T-helper 2 cell (primary cell): ENCODE measurements at places on chromosomes 11 and 22.

GRCh38 chr11:8747173-8747572, 64.6 kb downstream of the RPL27A start:
- DNase-seq, result no peak

DNA sequence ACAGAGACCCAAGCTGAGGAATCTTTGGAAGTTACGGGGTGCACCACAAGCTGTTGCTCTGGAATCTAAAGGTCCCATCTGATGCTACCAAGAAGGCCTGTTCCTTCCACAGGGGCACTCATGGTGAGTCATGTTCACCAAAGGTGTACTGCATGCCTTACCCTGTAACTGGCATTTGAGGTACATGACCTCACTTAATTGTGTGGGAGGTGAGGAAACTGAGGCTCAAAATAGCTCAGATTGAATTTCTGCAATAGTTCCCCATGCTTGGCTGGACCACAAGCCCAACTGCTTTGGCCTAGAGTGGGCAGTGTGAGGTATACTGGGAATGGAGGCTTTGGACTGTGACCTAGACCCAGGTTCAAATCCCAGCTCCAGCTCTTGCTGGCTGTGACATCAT, 8.2 kb downstream of the MTFP1 start:
- DNase-seq, result no peak

DNA sequence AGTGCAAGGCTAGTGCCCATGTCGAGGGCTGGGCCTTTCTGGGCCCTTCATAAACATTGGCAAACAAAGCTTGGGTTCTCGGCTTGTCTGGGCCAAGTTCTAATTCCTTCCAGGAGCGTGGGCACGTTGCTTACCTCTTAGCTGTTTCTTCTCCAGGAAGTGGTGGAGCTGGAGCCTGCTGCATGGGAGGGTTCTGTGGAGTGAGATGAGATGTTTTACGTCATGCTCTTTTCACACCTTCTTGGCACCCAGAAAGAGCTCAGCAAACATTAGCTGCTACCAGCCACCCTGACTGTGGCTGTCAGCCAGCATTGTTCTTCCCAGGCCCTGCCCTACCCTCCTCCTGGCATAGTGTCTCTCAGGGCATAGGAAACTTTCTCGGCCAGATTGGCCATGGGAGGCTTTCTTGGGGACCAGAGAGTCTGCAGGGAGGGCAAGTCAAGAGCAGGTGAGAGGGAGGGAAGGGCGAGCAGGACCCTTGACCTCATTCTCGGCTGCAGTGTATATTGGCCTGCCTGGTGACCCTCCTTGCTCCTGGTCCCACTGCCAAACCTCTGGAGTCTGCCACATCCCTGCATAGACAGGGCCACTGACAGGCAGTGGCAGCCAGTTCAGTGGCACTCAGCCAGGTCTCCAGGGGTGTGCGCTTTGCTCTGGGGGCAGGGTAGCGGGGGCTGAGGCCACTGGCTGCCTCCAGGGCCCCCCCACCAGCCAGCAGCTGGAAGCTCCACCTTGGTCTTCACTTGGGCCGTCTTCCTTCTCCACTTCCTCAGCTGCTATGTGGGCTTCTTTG, 98.8 kb downstream of the BCR start:
- no peak for DNase-seq

DNA sequence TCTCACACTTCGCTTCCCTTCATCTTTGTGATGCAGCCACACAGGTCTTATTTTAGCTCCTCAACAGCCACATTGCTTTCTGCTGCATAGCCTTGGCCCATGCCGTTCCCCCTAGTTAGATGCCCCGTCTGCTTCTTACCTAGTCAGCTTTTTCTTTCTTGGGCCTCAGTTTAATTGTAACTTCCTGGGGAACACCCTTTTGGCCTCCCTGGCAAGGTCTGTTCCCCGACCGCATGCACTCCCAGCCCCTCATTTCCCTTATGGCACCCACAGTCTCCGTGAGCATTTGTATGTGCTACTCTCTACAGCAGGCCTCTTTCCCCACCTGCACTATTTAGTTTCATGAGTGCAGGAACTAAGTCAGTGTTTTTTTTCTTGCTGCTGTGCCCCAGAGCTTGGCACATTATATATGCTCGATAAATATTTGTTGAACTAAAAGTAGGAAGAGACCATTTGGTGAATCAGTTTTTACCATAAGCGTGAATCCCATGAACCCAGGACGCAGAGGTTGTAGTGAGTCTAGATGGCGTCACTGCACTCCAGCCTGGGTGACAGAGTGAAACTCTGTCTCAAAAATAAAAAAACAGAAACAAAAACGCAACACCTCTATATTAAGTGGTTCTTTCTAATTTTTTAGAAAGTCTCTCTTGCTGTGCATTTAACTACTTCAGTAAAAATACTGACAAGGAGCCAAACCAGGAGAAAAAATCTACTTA, 38.5 kb downstream of the TNRC6B start:
- DNase-seq, result peak; percentile 23

GRCh38 chr11:57436031-57436430, 9.1 kb upstream of the SLC43A3 start:
- no peak for DNase-seq

GRCh38 chr11:44978961-44979331, 28.3 kb upstream of the TP53I11 start:
- DNase-seq, result no peak

DNA sequence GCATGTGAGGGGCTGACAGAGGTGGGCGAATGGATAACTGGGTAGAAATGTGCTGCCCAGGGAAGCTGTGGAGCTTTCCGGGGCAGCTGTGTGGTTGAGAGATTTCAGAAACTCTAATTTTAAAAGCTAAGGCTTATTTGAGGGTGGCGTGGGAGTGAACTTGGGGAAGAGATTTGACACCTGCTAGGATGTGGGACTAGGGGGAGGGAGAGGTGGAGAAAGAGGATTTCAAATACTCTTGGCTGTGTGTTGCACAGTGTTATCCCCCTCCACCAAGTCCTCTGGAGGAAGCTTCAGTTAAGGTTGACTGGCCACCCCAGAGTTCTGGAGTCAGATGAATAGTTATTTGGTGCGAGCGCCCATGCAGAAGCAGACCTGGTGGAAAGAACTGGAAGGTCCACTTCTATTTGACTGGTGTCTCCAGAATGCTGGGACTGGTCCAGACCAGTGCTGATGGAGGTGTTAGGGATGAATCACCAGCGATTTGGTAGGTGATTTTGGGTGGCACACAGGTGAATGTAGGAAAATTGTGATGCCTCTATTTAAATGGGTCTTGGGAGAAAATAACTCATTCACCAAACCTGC, 72.8 kb upstream of the ALX4 start:
- no peak for DNase-seq

GRCh38 chr11:85718991-85719807, 33.2 kb upstream of the CCDC89 start:
- DNase-seq, result no peak

DNA sequence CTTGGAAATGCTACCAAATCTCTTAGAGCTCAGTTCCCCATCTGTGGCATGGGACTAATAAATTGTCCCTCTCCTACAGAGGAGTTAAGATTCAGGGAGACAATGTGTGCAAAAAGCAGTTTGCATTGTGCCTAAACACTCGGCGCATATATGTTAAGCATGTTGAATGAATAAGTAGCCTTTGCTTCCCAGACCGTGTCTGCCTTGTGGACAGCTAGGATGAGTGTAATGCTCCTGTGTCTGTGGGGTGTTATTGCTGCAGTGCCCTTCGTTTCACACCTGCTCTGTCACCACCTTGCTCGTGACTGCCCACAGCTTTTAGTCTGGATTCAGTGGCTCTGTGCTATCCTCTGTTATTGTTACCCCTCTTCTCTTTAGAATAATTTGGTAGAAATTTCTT, 14.1 kb downstream of the ENDOD1 start:
- DNase-seq, result no peak

DNA sequence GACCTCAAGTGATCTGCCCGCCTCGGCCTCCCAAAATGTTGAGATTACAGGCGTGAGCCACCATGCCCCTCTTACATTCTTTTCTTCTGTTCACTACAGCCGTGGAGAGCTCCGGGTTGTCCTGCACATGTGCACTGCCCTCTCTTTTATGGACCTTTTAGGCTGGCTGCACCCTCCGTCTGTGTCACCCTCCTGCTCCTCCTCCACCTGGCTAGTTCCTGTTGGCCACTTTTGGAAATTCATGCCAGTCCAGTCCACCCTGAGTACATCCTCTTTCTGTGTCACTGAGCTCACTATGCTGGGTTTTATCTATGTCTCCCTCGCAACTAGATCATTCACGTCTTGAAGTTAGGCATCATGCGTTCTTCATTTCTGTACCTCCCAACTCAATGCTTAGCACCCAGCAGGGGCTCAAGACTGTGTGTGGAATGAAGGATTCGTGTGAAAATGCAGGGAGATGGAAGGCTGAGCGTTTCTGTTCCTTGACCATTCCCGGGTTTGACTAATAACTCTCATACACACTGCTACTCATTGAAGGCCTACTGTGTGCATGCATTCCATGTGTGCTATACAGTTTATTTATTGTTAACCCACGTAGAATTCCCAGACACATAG, 60.6 kb downstream of the PTPRJ start:
- DNase-seq, result no peak

- DNase-seq, result no peak
Observed at GRCh38 chr11:71979602-71980001, 19.1 kb upstream of the IL18BP start.

- DNase-seq, result peak; percentile 86
Observed at GRCh38 chr22:40726514-40726913, 47.2 kb downstream of the MCHR1 start.

DNA sequence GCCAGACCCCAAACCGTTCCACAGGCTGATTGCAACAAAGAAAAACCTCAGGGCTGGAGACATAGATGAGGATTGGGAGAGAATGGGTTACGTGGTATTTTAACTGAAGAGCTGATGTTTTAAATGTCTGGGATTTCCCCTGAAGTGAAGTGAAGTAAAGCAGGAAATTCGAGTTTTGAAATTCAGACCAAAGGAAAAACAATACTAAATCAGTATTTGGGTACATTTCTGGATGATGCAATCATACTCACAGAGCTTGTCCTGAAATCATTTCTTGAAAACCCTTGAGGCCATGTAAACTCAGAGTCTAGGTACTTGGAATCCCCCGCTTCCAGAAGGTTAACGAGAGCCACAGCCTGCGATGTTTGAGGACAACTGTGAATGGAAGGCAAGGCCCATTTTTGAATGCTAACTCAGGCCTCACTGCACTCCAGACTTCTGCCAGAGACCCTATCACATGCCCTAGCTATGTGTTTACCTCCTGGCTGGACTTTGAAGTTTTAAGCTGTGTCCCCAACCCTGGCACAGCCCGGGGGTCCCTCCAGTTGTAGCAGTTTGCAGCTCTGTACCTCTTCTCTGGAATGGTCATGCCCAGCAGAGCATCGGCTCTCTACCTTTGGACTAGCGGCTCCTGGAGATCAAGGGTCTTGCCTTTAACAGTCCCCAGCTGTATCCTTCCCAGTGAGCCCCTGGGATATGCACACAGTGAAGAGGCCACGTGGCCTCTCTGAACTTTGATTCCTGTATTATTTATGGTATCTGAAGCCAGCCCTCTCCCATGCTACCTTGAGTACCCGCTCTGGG, 5.4 kb upstream of the FTH1 start:
- DNase-seq, result no peak

GRCh38 chr11:61362542-61362875, 335 bp downstream of the TMEM138 start:
- DNase-seq, result peak; percentile 12

DNA sequence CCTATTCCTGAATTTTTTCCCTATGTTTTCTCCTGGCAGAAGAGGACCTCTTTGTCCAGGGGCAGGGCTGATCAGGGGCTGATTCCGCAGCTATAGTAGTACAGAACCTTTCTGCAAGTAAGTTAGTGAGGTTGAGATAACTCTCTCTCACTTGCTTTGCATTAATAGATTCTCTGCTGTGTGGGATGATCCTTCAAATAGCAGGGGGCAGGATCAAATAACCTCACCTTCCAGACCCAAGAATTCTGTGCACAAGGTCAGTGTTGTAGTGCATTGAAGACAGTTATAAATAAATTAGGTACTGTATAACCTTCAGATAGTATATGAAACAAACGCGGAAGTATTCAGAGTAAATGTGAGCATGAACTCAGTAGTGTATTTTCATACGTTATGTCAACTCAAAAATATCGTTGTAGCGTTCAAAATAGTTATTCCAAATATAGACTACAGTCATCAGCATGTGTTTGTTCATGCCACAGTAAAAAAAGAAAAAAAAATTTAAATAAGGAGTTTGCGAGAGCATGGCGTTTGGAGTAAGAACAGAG, 278 bp downstream of the MMP26 start:
- DNase-seq, result no peak

- no peak for DNase-seq
Observed at GRCh38 chr11:105197071-105197815, 57.7 kb upstream of the CARD18 start.

- DNase-seq, result no peak
Observed at GRCh38 chr11:10728789-10729472, 22.1 kb upstream of the CTR9 start.

GRCh38 chr11:35911616-35912165, 32.2 kb upstream of the LDLRAD3 start:
- no peak for DNase-seq

DNA sequence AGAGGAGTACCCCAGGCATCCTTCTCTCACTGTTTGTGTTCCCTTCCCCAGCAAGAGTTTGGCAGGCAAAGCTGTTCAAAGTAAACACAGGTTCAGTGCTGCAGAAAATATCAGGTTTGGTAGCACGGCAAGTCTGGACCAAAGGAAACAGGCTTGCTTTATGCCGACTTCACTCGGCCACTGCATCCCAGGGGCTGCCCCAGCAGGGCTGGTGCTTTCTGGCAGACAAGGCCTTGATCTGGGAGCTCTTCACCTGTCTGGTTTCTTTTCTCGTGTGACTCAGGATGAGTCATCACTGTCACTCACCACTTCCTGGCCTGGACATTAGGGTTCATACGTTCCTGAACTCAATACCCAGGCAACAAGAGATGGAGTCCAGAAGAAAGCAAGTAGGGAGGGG, 52.6 kb upstream of the NAV2 start:
- no peak for DNase-seq

- DNase-seq, result no peak
Observed at GRCh38 chr11:116114198-116114651, 610.0 kb upstream of the CADM1 start.

GRCh38 chr11:1660111-1660867, 30.7 kb downstream of the KRTAP5-5 start:
- no peak for DNase-seq

DNA sequence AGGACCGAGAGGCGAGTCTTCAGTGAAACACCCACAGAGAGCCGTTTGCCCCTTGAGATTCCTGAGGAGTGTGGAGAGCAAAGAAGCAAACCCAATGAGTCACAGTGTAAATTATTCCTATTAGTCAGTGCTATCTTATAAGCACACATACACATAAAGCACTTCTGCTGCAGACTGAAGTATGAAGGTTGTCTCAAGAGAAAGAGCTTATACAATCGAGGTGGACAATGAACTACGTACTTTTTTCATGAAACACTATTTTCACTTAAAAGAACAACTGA, 37.3 kb downstream of the GALNT18 start:
- DNase-seq, result no peak

GRCh38 chr22:35812600-35812999, 94.9 kb downstream of the APOL5 start:
- no peak for DNase-seq
